ENCODE measurements at places on chromosomes 3 and 15.

GRCh38 chr15:84391191-84391590 lies 155.6 kb downstream of the GOLGA6L4 start:
- DNase-seq: no peak

DNA sequence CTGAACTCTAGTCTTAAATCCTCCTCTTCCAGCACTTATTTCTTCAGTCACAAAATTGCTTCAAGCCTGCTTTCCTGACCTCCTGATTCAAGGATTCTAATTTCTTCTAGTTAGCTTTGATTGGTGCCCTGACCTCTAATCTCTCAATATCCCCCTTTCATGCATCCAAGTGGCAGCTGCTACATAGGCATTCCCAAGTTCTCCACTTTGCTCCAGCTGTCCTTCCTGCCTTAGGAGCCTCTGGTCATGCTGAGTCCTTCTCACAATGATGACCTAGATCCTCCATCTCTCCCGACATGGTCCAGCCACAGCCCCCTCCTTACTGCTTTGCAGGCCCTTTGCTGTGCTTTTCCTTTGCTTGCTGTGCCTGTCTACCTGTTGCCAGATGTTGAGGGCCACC lies 347.8 kb upstream of the C2CD4B start:
- DNase-seq: no peak

- no peak for DNase-seq
These were observed 282.8 kb downstream of the CTNNB1 start for GRCh38 chr3:41482134-41482533.

DNA sequence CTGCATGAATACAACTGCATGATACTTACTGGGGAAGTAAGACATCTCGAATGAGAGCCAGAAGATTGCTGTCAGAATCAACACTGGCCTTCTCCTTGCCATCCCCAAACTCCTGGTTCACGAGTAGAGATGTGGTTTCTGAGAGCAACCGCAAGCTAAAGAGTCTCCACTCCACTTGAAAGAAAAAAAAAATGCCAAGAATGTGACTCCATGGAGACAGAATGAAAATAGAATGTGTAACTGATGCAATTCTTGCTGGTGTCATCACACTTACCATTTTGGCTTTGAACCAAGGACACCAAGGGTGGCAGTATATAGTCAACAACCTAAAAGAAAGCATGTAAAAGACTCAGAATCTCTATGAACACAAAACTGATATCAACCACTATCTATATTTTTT lies 280.4 kb downstream of the ULK4 start:
- DNase-seq: no peak

DNA sequence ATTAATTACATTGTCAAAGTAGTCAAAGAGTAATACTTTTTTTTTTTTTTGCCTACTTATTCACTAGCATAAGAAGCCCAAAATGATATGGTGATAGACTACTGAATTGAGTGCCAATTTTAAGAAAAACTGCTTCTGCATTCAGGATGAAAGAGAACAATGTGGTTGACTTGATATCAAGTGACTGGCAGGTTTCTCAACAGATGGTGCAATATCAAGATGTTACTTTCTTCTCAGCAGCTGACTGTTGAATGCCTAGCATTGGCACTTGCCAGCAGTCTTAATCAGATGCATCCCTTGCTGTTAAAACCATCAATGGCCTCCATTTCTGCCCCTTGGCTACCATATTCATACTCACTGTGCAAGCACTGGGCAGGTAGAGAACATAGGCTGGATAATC lies 863.2 kb downstream of the GBE1 start:
- no peak for DNase-seq

DNA sequence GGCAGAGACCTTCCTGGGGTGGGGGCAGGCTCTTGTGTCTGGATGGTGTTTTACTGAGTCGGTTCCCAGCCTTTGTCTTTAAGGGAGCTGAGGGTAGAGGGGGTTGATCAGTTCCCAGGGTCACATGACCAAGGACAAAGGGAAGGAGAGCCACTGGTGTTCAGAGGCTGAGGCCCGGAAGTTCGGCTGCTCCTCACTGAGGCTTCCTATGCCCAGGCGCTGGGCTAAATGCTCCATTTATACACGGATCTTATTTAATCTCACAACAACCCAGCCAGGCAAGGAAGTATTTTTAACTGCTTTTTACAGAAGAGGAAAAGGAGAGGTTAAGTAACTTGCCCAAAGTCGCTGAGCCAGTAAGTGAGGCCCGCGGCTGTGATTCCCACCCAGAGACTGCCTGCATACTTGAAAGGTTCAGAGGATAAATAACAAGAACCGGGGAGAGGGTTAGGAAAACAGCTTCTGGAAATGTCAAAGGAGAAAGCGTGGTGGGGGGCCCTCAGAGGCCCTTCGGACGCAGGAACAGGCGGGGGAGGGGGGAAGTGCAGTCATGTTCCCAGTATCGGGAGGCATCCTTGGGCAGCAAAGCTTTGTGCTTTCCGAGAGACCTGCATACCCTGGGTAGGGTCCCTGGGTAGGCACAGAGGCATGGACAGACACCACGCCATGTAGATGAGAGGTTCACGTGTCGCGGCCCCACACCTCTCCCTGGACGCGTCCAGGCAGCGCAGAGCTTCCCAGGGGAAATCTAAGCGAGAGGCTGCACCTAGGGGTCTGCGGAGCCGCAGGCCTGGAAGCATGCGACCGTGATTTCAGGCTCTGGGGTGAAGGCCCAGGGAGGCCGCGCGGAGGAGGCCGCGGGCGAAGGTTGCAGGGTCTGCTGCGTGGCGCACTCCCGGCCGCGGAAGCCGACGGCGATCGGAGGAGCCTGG lies 21.3 kb downstream of the EPHB3 start:
- DNase-seq: no peak

Data from right renal pelvis (tissue), 4 donors.